ENCODE measurements at places on chromosomes 5 and 9.

- DNase-seq, result no peak
Observed at GRCh38 chr9:134770972-134771971, 109.3 kb upstream of the FCN2 start.

GRCh38 chr5:67992923-67993322 is 222.6 kb upstream of the PIK3R1 start:
- DNase-seq, result no peak

DNA sequence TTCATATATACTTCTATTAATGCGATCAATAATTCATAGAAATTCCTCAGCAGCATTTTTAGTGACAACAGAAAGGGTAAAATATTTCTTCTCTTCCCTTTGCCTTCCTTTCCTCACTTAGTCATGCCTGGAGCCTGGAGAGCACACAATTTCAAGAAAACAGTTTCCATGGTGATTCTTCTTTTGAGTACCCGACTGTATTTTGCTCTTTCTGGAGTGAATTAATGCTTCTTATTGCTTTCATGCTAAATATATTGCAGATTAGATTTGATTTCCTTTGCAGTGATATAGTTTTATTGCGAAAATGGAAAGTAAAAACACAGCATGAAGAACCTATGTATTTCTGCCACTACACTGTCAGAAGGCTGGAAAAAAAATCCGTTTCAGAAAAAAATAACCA is 153.5 kb downstream of the PPP2R2B start:
- no peak for DNase-seq

- no peak for DNase-seq
Observed at GRCh38 chr5:147046281-147046680, 167.7 kb upstream of the PPP2R2B start.

DNA sequence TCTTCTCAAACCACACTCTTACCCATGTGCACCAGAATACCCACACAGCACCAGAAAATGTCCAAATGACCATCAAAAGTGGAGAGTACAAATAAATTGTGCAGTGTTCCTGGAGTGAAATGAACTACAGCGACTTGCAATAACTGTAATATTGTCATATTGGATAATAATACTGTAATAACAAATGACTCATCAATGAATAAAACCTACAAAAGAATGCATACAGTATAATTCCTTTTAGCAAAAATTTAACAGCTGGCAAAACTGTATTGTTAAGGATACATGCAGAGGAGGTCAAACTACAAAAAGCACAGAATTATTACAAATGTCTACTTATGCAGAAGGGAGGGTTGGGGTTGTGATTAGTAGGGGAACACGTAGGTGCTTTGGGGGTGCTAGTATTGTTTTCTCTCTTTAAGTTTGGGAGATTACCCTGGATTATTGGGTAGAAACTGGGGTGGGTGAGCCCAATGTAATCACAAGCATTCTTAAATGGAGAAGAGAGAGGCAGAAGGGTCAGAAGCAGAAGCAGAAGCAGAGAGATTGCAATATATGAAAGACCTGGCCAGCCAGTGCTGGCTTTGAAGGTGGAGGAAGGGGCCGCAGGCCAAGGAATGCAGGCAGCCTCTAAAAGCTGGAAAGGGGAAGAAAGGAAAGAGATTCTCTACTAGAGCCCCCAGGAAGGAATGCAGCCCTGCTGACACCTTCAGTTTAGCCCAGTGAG is 21.8 kb downstream of the IRF1 start:
- no peak for DNase-seq

DNA sequence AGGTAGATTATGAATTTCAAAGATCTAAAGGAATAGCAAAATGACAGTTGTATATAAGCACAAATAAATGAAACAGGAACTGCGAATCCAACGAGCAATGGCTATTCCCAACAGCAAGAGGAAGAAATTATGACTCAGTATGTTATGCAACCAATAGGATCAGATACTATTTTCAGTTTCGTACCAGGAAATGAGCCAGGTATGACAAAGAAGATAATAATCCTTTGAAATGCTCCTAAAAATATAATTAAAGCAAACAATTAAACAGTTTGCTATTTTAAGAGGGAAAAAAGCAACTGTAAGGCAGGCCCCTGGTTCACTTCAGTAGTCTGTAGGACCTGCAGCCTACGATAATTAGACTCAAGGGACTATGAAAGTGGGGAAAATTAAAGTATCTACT is 58.9 kb downstream of the AUH start:
- DNase-seq, result no peak

DNA sequence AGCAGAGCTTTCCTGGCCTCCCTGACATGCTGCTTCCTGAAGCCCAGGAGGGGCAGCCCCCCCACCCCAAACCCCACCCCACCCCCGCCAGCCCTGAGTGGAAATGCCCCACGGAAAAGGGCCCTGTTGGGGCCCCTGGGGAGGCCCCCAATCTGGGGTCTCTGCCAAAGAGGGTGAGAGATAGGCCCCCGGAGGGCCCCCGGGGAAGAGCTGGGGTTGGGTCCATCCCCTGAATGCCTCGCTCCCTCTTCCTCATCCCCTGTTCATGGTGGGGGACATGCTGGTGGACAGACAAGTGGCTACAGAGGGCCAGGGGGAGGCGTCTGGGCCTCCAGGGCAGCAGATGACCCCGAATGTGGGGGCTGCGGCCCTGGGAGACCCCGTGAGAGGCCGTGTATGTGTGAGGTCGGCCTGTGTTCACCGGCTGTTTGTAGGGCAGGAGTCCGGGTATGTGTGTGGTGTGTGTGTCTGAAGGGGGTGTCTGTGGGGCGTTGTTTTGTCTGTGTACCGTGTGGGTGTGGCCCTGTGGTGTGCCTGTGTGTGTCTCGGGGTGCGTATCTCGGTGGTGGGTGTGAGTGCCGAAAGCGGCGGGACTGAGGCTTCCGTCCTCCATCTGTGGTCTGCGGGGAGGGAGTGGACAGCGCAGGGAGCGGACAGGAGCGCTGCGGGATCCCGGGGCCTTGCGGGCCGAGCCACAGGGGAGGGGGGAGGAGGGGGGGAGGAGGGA is 11.3 kb downstream of the C9orf50 start:
- no peak for DNase-seq

DNA sequence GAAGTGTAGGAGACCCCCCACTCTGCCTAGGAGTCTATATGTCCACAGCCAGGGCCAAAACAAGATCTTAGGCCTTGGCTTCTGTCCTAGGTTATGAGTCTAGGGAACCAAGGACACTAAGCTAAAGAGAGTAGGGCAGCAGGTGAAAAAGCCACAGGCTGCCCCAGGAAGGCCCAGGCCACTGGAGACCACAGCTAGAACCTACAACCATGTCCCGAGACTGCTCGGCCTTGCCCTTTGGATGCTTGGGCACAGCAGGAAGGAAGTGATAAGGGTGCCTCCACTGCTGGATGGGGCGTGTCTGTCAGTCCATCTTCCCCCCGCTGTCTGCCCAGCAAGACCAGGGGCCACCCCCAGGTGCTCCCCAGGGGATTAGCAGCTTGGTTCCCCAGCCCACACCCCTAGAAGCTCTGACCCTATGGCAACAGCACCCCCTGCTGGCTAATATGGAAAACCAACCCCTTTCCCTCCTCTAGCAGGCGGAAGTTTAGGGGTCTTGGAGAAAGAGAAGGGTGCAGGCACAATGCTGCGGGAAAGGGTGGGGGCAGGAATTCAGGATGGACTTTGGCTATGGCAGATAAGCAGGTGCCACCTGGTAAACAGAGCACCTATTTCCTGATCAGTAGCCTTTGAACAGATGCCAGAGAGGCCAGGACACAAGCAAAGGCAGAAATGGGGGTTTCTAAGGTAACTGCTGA is 10.5 kb upstream of the IRF1 start:
- DNase-seq, result no peak

DNA sequence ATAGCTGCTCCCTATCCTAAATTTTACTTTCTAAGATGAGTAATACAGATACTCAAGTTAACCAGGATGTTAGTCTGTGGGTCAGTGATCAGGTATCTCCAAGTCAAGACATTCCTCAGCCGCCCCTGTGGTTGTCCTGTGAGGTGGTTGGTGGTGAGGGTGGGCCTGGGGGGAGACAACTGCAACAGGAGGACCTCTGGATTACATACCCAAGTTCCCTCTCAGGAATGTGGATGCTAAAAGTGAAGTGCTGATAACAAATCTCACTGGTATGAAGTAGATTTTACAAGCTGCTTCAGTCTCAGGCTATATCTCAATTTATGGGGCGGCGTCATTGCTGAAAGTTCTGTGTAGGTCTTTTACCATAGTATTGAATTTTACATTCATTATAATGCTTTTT is 38.3 kb downstream of the SLC1A3 start:
- no peak for DNase-seq

DNA sequence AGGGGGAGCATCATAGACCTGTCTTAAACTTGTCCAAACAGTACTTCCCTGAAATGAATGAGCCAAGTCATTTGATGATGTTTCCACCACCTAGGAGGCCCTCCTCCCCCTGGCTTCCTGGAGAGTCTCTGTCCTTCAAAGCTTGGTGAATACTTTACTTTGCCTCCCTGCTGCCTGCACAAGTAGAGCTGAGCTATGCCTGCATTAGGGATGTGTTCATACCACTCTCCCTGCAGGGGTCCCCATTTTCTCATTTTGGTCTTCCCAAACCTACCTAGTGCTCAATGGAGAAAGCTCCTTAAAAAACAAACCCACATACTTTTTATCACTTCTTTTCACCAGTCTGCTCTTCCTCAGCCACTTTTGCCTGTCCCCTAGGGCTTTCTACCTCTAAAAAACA is 7.7 kb downstream of the CCNI2 start:
- DNase-seq, result no peak

GRCh38 chr5:91366551-91366950 is 16.6 kb downstream of the ARRDC3 start:
- no peak for DNase-seq
